ENCODE measurements at places on chromosomes 16 and 17.

DNA sequence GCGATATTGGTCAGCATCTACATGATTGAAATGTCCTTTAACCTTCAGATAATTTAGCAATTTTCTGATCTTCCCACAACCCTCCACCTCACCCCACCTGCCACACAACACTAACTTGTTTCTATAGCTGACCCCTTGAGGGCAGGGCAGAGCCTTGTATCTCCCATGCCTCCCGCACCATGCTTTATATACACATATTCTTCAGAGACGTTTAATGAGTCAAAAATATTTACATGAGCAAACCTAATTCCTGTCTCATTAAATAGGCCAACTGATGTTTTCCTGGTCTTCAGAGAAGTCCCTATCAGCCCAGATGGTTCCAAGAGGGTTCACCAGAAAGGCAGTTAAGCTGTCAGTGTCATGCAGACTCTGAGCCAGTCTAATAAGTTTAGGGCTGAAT lies 6.6 kb upstream of the DHRS7C start:
- no peak for DNase-seq

DNA sequence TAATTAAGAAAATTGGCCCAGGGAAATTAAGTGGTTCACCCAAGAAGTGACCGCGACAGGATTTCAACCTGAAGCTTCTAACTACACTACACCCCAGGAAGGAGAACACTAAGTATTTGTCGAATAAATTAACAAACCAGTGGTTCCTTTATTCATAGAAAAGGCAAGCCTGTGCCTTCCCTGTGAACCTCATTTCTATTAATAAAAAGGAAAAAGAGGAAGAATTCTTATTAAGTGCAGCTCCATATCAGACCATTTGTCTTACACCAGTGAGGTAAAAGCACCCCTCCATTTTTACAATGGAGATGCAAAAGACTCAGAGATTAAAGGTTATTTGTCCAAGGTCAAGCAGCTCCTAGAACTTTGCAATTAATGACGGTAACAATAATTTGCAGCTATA lies 1.7 kb downstream of the COPS3 start:
- no peak for DNase-seq

- DNase-seq: no peak
Measured at GRCh38 chr17:62653826-62654761, 26.6 kb downstream of the MRC2 start.

GRCh38 chr17:39318636-39319035 lies 82.8 kb downstream of the FBXL20 start:
- no peak for DNase-seq

- no peak for DNase-seq
Measured at GRCh38 chr16:19505600-19506303, 16.1 kb downstream of the GDE1 start.

All from midbrain (tissue), 1 donor.